ENCODE measurements at places on chromosomes 3 and 15.

DNA sequence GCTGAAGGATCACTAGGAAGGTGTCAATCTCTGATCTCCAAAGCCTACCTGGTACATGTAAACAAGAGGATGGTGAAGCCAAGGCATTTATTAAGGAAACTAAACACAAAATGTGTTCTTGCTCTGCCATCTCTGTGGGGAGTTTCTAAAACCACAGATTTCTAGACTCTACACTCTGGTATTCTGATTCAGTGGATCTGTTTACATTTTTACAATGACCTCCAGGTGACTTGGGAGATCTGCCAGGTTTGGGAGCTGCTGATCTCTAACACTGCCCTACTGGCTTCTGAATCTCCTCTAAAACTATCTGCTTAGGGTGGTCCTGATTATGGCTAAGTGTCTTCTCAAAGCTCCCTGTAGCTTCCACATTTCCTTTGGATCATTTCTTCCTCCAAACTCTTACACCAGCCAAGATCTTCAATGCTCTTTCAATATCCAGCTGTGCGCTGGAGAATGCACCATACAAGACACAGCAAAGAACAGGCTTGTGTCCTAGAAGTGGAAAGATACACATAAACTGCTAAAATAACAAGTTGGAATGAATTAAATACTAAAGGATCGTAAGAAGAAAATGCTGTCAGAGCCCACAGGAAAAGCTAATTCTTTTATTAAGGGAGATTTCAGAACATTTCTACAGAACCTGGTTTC is 72.7 kb downstream of the GREM1 start:
- DNase-seq, result no peak

DNA sequence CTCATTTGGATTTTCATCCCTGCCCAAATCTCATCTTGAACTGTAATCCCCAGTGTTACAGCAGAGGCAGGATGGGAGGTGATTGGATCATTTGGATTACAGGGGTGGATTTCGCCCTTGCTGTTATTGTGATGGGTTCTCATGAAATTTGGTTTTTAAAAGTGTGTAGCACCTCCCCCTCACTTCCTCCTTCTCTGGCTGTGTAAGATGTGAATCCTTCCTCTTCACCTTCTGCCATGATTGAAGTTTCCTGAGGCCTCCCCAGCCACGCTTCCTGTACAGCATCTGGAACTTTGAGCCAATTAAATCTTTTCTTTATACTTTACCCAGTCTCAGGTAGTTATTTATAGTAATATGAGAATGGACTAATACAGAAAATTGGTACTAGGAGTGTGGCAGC is 316.8 kb downstream of the PLCL2 start:
- no peak for DNase-seq

GRCh38 chr3:59192473-59192872 is 142.6 kb upstream of the CFAP20DC start:
- no peak for DNase-seq

DNA sequence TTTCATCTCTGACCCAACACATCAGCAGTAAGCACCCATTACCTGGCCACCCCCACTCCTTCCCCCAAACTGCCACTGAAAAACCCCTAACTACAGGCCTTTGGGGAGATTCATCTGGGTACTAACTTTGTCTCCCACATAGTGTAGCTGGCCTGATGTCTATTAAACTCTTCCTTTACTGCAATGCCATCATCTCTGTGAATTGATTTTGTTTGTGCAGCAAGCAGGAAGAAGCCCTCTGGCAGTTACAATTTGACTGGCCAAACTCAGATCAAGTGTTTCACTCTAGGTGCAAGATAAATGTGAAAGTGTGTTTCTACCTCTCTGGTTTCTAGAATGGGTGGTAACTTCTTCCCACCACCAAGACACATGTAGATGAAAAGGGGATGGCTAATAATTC is 26.7 kb upstream of the OR5K4 start:
- DNase-seq, result no peak

DNA sequence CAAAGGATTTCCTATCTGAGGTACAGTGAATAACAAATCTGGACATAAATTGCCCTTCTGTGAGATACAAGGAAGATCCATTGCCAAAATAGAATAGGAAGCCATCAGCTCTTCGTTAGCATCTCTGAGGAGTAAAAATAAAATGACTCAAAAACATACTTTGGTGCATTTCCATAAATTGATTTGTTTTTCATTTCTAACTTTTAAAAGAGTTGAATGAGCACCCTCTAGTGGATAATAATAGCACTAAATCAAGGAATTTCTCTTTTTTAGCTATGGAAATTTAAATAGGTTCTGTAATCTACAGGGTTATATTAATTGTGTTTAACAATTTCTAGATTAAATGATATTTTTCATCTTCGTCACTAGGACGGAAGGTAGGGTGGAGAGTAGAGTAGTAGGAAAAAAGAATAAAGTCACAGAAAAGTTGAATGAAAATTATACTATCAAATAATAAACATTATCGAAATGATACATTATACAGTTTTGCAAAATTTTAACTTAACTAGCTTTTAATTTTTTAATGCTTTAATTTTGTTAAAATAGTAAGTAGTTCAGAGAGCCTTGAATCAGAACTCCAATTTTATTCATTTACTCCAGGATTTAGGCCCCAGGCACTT is 6.4 kb downstream of the NSUN3 start:
- DNase-seq, result no peak

- no peak for DNase-seq
Measured at GRCh38 chr15:26355472-26356074, 417.3 kb downstream of the GABRB3 start.

GRCh38 chr3:98823791-98824190 is 60.7 kb downstream of the ST3GAL6 start:
- DNase-seq, result no peak

DNA sequence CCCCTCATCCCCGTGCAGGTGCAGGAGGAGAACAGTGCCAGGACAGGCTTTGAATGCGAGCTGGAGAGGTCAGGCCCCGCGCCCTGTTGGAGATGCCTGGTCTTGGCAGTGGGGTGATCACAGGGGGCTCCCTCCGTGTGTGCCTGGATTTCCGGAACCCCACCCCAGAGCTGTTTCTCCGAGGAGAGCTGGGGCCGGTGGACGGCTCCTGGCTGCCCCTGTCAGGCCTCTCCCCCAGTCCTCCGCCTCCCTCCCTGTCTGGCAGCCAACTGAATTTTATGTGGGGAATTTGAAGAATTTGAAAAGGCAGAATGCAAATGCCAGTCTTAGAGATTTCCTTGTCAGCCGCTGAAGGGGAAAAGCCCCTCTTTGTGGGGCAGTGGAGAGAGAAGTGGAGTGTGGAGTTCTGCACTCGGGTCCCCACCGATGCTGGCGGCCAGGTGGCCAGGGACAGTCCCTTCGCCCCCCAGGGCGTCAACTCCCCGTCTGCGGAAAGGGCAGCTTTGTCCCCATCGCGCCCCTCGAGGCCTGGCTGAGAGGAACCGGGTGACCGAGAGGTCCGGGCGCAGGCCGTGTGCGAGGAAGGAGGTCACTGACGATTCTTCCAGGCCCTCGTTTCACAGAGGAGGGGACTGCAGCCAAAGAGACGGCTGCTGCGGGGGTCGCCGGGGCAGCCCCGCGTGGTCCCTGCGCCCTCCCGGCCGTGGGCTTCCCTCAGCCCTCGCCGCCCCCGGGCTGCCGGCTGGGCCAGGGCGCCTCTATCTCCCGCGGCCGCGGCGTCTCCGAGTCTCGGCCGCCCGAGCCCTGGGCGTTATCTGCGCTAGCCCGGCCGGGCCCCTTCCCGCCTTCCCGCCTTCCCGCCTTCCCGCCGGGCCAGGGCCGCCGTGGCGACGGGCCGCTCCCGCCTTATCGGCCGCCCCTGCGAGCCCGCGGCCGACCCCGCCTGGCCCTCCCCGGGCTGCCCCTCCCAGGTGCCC is 56.0 kb upstream of the LCTL start:
- no peak for DNase-seq

DNA sequence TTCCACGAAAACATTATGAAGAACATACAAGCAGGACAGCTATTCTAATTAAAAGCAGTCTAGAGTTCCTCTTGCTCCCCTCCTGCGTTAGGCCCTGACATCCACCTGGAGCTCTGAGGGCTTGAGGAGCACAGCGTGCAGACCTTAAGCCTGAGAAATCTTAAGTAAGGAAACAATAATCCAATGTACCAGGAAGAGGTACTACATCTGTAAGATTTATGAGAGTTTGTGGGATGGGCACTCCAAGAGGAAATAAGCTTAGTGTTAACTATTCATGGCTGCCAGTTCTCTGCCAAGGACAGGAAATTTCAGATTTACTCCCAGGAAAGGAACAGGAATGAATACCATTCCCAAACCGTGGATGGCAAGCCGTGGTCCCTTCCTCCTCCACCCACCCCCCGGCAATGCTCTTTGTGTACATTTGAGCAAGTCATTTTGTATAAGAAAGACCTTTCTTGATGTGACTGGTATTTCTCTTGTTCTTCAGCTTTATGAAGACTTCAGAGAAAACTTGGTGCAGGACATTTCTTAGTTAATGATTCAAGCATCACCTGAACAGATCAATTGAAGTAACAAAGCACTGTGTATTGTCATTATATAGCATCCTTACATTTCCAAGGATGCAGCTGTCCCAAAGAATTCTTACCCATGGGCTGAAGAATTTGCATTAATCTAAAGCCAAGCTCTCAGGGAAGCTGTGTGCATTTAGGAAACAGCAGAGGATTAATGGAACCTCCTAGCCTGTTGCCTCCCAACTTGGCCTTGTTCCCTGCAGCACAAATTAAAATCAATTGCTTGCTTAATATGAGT is 28.8 kb upstream of the VILL start:
- no peak for DNase-seq

- DNase-seq, result no peak
Measured at GRCh38 chr15:38148471-38148870, 104.2 kb upstream of the SPRED1 start.

Data from stimulated activated effector memory CD8-positive, alpha-beta T cell treated with anti-CD3 and anti-CD28 coated beads, Interleukin-12 subunit alpha, Interleukin-12 subunit beta, amount 100 ng/mL, for 72 hours (primary cell).